ENCODE measurements at places on chromosomes 12 and 14.

GRCh38 chr12:132522592-132523380 is 32.8 kb downstream of the FBRSL1 start:
- no peak for DNase-seq

DNA sequence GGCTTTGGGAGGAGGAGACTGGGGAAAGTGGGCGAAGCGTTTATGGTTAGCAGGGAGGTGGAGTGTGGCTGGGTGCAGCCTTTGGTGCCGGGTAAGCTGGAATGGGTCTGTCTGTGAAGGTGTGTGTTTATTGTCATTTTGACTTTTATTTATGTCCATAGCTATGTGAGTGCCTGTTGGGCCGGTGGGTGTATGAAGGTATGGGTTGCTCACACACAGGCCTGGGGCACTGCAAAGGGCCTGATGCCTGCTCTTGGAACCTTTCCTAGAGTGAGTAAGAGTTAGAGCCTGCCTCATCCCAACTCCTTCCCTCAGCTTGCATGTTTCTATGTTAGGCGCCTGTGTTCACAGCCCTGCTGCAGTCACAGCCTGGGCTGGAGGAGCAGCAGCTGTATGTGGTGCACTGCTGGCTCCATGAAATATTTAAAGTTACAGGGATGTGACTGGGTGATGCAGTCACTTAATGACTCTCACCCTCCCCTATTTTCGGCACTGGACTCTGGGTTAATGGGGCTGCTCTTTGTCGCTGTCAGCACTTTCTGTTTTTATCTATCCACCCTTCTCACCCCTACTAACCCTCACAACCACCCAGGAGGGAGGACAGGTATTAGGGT is 2.6 kb upstream of the PPP1R1A start:
- DNase-seq = no peak

DNA sequence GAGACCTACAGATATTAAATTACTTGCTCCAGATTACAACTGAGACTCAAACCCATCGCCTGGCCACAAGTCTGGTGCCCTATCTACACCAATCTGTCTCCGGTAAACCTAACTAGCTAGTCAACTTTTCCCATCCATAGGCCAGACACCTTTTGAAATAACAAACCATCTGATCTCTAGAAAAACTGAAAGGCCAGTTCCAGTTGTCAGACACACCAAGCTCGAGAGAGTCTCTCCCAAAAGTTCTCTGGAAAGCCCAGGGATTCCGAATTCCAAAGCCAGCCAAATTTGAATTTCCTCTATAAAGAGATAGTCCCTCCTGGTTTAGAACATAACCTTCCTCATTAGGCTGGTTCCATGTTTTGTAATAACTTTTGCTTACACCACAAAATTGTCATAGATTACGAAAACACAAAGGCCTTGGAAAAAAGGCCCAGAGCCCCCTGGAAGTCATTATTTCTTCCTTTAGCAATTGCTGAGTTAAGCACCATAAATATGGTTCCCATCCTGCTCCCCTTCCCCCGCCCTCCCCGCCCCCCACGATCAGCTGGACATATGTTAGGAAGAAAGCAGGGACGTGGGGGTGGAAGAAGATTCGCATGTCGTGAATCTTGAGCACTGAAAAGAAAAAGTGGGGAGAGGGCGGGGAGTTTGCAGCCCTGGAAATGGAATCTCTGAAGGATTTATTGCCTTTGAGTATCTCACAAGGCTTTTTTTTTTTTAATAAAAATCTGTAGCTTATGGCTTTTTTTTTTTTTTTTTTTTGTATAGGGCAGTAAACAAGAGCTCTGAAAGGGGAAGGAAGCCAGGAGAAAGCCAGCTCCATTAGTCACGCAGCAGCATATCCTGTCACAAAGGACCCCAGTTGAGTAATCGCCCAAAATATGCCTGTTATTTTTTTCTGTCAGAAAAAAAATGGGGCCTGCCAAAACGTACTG is 110.4 kb downstream of the ZFP36L1 start:
- no peak for DNase-seq

DNA sequence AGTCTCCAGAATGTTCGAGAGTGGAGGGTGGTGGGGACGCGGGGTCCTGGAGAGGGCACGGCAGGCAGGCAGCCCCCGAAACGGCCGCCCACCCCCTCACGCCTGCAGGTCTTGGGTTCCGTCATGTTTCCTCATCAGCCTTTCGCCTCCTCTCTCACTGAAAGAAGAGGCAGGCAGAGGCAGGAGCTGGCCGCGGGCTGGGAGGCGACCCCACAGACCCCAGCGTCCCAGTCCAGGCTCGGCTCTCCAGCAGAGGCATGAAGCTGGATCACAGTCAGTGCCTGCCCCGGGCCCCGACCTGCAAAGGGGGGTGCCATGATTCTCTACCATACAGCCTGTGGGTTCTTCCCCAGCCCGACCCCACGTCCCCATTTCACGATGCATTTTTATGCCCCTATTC is 13.4 kb downstream of the GALNT9 start:
- DNase-seq = no peak

DNA sequence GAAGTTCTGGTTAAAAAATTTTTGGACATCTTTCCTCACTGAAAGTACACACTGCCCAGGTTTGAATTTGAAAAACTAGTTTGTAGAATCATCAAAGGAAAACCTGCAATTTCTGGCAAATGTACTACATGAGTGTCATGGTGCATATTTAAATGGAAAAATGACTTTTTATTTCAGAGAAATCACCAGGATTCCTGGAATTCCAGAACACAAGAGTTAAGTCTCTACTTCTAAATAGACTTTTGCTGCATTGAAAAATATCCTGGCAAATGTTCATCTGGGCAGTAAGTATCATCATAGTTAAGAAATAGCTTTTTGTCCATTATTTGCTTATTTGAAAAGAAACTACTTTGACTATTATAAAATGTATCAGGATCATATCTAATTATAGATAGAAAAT is 275.1 kb downstream of the PRKD1 start:
- no peak for DNase-seq

Measured in iPS-NIHi11 (cell line).